Endothelial cell of umbilical vein (primary cell): ENCODE measurements at places on chromosomes 4 and X. TPM values are rescaled to one million over a fixed set of nuclear protein-coding genes. Genes with fewer than 3 reads are reported as not detected.

F8A2 gene
- not detected in 2 replicates for total RNA-seq

ADH1C gene
- not detected in 2 replicates for total RNA-seq

SSX1 gene
- not detected in 2 replicates for total RNA-seq

PCDH19 gene
- 1.2 and 4.3 TPM in 2 replicates for total RNA-seq

P2RY4 gene
- 0.21 TPM in 1 of 2 replicates, not detected in the other for total RNA-seq

KCNIP4 gene
- not detected in 2 replicates for total RNA-seq

TLL1 gene
- total RNA-seq = 1.3 and 1.4 TPM in 2 replicates
